Panc1 (cell line): ENCODE measurements at places on chromosomes 4 and X. TPM values are rescaled to one million over a fixed set of nuclear protein-coding genes. Genes with fewer than 3 reads are reported as not detected.
A peak's percentile ranks its signal among the peaks of the same experiment; 100 is the strongest.

- no peak for DNase-seq
Measured at GRCh38 chr4:182042945-182043344, 200.3 kb upstream of the TENM3 start.

DNA sequence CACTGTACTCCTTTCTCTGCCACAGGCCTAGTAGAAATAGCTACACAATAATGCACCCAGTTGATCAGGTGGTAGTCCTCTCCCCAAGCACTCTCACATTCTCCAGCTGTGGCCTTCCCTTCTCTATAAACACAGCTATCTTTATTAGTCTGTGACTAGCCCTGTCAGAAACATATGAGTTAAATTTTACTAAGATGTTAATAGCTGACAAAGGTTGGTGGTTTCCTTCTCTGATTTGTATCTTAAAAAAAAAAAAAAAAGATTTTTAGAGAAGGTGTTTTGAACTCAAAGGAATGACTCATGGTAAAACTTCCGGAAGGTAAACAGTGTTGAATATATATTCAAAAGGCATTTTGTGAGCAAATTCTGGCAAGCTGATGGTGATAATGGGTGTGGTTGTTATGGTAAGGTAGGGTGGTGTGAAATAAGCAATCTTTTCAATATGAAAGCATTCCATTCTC is 327.4 kb downstream of the PPP3CA start:
- no peak for DNase-seq

DNA sequence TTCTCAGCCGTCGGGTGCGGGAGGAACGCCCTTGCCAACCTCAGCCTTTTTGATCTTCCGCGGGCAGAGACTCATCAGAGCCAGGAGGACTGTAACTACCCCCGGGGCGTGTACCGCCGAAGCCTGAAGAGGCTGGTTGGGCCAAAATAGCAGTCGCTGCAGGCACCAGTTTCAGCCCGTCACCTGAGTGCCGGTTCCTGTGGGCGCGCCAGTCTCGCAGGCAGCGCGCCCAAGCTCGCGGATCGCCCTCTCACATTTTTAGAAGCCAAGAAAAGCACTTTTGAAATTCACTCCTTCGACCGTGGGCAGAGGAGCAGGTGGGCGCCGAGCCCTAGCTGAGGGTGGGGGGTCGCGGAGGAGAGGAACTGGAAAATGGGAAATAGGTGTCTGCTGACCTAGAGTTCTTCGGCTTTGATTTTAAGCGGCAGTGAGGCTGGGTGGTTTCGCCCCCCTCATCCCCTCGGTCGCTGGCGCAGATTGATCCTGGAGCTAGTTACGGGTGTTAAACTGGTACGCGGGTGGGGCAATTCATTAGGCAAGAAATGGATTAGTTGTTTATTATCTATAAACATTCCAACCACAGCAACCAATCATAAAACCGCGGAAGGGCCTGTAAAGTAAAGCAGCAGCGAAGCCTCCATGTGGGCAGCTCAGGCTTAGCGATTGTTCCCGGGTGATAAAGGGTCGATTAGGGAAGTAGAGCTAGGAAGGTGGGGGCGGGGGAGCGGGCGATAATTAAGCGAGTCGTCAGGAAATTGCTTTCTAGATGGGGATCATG is 69.2 kb downstream of the FBXO8 start:
- DNase-seq, result no peak

GRCh38 chr4:158159054-158159717 is 13.6 kb downstream of the GASK1B start:
- DNase-seq, result no peak

- DNase-seq, result peak; percentile 65
Measured at GRCh38 chrX:47540754-47541538, 20.1 kb upstream of the ARAF start.

DNA sequence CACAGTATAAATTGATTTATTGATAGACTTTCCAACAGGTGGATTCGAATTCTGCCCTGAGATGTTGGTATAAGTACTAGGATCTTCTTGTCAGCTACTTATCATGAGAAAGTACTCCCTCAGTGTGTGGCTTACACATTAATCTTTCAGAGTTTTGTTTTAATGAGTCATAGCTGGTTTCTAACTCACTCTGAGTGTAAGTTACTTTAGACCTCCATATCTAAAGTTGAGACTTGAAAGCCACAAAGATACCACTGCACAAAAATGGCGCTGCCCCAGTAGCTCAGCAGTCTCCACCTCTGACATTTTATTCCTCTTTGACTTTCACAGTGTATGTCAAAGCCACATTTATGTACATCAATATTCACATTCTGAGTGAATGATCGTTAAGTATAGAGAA is 318.5 kb downstream of the ARAP2 start:
- DNase-seq, result no peak

DNA sequence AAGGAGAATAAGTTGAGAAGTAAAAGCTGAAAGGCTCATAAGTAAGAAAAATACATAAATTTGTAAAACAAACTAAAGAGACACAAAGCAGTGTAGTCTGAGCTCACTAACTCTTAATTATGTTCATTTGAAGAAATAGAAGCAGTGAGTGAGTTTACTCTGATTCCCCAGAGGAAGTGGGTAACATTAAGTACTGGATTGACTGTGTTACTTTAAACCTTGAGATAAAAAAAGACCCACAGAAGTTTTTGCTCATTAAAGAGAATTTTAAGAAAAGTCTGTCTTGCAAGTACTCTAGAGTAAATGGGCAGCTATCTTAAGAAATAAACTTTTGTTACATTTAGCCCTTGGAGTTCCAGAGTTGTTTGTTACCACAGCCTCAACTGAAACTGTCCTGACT is 2466.9 kb downstream of the PCDH7 start:
- no peak for DNase-seq

The LIMCH1 gene
- 3.3 TPM for total RNA-seq

DNA sequence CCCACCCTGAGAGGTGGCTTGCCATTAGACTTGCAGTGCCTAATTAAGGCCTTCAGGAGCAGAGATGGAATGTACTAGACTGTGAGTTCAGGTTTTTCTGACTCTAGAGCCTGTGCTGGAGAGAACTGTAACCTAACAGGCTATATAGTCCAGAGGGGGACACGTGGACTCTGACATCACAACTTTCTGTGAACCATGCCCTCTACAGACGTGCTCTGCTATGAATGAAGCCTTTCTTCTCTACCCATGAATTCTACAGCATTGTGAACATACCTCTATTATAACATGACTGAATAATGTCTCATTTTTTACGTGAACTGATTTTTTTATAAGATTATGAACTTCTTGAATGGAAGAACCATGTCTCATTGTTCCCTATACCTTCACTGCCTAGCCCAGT is 68.8 kb downstream of the EVC2 start:
- no peak for DNase-seq

DNA sequence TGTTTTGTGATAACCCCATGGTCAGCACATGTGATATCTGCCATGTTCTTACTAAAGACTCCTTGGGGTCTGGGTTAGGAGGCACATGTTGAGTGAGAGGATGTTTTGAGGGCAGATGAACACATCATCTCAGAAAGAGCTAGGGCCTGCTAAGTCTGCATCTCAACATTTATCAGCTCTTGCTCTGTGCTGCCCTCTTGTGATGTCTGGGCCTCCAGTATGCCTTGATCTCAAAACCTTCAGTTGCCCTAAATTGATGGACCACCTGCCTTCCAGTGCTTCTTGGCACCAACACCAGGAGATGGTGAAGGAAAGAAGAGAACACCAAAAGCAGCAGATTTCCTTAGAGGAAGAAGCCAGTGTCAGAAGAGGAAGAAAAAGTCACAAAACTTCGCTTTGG is 22.5 kb downstream of the MID1 start:
- no peak for DNase-seq

GRCh38 chr4:41957634-41958033 is 22.4 kb downstream of the TMEM33 start:
- no peak for DNase-seq

The TMPRSS11D gene
- not detected for total RNA-seq

DNA sequence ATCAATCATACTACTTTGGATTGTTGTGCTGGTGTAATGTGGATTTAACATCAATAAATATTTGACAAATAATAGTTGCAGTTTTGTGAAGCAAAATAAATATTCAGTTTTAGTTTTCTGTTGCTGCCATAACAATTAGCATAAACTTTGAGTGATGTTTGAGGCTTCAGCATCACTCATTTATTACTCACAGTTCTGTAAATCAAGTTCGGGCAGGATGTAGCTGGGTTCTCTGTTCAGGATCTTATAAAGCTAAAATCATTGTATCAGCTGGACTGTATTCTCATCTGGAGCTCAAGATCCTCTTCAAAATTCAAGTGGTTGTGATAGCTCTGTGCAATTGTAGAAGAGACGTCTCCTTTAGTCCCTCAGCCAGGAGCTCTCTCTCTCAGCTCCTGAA is 81.7 kb downstream of the CBR4 start:
- DNase-seq, result no peak

DNA sequence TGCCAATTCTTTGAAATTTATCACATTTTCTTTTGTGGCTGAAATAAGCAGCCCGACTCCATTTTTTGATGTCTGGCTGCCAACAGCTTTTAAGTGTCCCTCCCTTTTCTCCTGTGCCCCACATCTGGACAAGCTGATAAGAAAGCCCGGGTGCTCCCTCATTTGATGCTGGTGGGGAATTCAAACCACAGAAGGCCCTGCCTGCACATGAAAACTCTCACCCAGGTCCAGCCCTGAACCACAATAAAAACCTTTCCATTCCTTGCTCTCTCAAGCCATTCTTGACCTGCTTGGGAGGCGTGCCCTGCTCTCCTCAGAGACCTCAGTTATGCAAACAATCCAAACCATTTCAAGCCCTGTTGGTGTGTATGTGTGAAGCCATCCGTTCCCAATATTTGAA is 93.9 kb downstream of the FAM53A start:
- DNase-seq, result no peak

DNA sequence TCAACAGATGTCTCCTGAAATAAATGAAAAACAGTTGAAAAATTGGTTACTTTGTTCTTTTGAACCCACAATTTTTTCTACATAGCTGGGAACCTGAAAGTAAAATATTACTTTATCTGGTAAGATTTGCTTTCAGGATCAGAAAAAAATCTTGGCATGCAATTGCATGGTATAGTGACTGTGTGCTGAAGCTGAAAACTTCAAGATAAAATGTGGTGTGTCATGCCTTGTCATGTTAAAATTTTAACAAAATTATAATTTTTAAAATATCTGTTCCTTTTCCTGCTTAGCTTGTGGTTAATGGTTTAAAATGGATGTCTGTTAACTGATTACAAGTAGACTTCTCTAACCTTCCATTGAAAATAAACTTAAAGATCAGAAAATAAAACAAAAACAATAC is 904.8 kb downstream of the PDHA2 start:
- no peak for DNase-seq

DNA sequence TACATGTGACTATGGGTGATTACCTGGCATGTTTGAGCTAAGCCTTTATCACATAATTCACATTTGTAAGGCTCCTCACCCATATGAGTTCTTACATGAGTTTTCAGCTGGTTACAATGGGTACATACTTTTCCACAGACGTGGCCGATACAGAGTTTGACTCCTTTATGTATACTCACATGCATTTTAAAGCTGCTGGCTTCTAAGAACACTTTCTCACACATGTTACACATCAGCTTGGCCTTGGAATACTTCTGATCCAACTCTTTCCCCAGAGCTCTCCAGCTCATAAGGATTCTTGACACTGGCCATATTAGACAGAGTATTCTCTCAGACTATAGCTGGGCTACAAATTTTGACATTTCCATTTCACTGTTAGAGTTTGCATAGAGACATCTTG is 66.3 kb downstream of the TAB3 start:
- no peak for DNase-seq

GRCh38 chr4:165563851-165564250 is 185.0 kb downstream of the CPE start:
- no peak for DNase-seq

The RIPPLY1 gene
- total RNA-seq, result not detected

The TLR6 gene
- 1.1 TPM for total RNA-seq

The FAM47E gene
- 0.72 TPM for total RNA-seq

GRCh38 chr4:185394568-185395237 is 1.0 kb downstream of the LRP2BP start:
- DNase-seq, result no peak

The SPACA5 gene
- not detected for total RNA-seq

DNA sequence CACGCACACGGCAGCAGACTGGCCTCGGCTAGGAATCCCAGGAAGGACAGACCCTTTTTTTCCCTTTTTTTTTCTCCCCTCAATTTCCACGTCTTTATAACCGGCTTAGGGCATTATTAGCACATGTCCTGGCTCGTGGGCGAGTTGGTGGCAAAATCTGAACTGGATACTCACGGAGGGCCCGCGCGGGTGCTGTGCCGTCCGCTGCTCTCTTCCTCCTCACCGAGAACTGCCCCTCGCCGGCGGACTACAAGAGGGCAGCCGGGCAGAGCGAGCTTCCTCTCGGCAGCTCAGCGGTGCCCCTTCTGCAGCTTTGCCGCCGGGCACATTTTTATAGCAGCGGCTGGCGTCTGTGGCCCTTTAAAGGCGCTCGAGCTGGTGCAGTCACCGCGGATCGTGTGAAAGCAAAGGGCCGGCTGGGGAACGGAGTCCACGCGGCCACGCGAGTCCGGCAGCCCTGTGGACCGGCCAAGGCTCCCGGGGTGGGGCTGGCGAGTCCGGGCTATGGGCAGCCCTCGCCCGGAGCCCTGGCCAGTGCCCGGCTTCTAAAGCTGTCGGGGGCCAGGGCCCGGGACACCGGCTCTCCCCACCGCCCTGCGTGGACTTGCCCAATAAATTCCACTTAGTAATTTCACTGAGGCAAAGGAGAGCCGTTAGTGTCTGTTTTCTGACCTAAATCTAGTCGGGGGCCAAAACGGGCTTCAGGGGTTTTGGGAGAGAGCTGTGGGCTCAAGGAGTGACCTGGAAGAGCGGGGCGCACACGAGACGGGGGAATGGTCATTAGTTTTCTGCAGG is 1.3 kb upstream of the CITED1 start:
- no peak for DNase-seq

GRCh38 chr4:53150631-53151488 is 215.0 kb downstream of the SCFD2 start:
- no peak for DNase-seq

The USP26 gene
- total RNA-seq, result not detected

GRCh38 chrX:10636337-10636736 is 16.0 kb upstream of the MID1 start:
- no peak for DNase-seq

The CLGN gene
- total RNA-seq, result 5.4 TPM

DNA sequence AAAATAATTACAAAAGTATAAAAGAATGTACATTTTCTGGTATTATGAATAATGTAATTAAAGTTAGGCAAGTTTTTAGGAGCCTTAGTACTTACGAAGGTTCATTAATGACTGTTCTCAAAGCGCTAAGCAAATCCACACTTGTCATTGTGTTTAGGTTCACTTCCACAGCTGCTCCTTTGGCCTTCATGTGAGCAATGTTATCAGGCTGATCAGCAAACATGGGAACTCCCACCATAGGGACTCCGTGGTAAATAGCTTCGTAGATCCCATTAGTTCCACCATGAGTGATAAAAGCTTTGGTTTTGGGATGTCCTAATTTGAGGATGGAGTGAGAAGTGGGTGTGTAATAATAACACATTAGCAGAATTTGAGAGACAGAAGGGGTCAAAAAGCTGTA is 45.1 kb downstream of the UGT2A2 start:
- DNase-seq, result no peak

The ALB gene
- 21.3 TPM for total RNA-seq
